Liver (tissue), 10 donors: ENCODE measurements at places on chromosomes 3 and 15.

- H3K4me1 ChIP-seq = no peaks in the 10 kb centered on the region
- H3K36me3 ChIP-seq = no peaks in the 10 kb centered on the region
- no peak overlapping the region for H3K4me3 ChIP-seq
- no peak for DNase-seq
- H3K27ac ChIP-seq = no peak overlapping the region
These were observed 391.9 kb downstream of the OCA2 start for GRCh38 chr15:27707257-27707656.

- no peak for DNase-seq
- H3K4me1 ChIP-seq = no peaks in the 10 kb centered on the region
- H3K36me3 ChIP-seq = no peaks in the 10 kb centered on the region
These were observed 10.6 kb upstream of the MINDY2 start for GRCh38 chr15:58760385-58761009.

DNA sequence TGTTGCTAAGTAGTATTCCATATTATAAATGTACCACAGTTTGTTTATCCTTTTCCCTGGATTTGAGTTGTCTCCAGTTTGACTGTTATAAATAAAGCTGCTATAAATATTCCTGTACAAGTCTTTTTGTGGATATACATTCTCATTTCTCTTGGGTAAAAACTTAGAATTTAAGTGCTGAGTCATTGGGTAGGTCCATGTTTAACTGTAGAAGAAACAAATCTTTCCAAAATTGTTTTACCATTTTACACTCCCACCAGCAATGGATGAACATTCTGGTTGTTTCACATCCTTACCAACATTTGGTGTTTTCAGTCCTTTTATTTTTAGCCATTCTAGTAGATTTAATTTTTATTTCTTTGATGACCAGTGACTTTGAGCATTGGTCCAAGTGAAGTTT lies 74.0 kb upstream of the TNFAIP8L3 start:
- peaks cover 2% of the 10 kb centered on the region for H3K27me3 ChIP-seq
- H3K4me3 ChIP-seq = no peak overlapping the region
- no peaks in the 10 kb centered on the region for H3K4me1 ChIP-seq
- no peak for DNase-seq

- no peaks in the 10 kb centered on the region for H3K36me3 ChIP-seq
- H3K27ac ChIP-seq = peak overlapping the region; percentile 95
- peak; percentile 63 for DNase-seq
- peak overlapping the region; percentile 98 for H3K4me3 ChIP-seq
- peaks cover 5% of the 10 kb centered on the region for H3K4me1 ChIP-seq
- H3K27me3 ChIP-seq = no peaks in the 10 kb centered on the region
These were observed 922 bp downstream of the RAB11A start for GRCh38 chr15:65869954-65870871.

GRCh38 chr15:75193976-75194375 lies 7.7 kb upstream of the C15orf39 start:
- H3K4me3 ChIP-seq = no peak overlapping the region
- H3K27me3 ChIP-seq = no peaks in the 10 kb centered on the region
- H3K4me1 ChIP-seq = no peaks in the 10 kb centered on the region
- H3K27ac ChIP-seq = no peak overlapping the region

DNA sequence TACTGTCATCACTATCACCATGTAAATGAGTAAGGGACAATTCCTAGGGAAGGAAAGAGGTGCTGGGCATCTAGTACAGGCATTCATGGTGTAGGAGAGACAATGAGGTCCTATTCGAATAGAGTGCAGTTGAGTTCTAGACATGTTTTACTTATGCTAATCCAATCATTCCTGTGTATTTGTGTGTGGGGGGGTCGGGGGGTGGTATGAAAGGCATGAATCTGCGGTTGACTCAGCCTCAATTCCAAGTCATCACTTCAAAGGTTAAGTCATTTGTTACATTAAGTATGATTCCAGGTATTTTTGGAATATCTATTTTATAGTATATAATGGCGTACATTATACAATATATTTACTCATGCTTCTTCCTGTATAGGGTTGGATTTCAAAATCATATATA lies 163.1 kb upstream of the GALNT15 start:
- no peaks in the 10 kb centered on the region for H3K27me3 ChIP-seq
- H3K27ac ChIP-seq = no peak overlapping the region
- H3K36me3 ChIP-seq = no peaks in the 10 kb centered on the region
- no peaks in the 10 kb centered on the region for H3K4me1 ChIP-seq

DNA sequence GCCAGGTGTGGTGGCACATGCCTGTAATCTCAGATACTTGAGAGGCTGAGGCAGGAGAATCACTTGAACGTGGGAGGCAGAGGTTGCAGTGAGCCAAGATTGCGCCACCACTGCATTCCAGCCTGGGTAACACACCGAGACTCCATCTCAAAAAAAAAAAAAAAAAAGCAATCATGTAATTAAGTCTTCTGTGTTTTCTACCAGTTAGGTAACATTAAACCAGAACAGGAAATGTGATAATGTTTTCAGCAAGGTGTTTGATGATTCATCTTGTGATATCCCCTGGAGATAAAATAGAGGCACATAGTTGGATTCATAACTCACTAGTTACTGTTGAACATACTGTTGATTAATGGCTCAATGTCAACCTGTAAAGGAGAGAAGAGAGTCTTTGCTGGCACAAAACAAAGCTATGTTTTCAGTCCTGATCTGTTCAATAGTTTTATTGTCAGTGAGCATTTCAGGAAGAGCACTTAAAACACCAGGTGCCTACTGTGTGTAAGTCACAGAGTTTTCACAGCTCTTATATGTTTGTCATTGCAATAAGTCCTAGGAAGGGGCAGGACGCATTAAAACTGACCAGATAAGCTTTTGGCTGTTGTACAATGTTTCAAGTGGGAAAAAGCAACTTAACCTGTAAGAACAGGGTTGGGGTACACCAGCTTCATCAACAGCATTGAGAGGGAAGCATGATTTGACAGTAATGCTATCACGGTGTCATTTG lies 19.5 kb downstream of the DNAJB11 start:
- peaks cover 12% of the 10 kb centered on the region for H3K36me3 ChIP-seq
- peak overlapping the region; percentile 5 for H3K27ac ChIP-seq
- no peak for DNase-seq
- H3K4me3 ChIP-seq = no peak overlapping the region
- H3K27me3 ChIP-seq = no peaks in the 10 kb centered on the region

GRCh38 chr3:37731895-37732294 lies 129.8 kb upstream of the CTDSPL start:
- no peaks in the 10 kb centered on the region for H3K36me3 ChIP-seq
- H3K4me3 ChIP-seq = no peak overlapping the region
- no peaks in the 10 kb centered on the region for H3K4me1 ChIP-seq
- no peak overlapping the region for H3K27ac ChIP-seq
- no peak for DNase-seq

DNA sequence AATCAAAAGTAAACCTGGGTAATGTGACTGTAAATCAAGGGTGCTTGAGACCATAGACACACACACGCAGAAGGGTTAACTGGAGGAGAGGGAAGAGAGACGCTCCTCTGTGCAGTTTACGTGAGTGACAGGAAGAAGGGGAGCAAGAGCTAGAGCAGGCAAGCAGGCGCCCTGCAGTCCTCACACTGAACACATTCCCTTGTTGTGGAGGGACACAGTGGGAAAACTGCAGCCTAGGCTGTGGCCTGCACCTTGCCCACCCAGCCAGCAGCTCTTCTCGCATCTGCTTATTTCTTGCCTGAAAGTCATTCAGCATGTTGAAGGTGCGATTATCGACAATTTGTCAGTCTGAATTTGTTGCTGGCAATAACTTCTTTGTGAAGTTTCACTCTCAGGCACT lies 24.2 kb downstream of the SOX2 start:
- H3K27ac ChIP-seq = no peak overlapping the region
- H3K4me3 ChIP-seq = no peak overlapping the region
- DNase-seq = no peak
- no peaks in the 10 kb centered on the region for H3K36me3 ChIP-seq
- peaks cover 2% of the 10 kb centered on the region for H3K4me1 ChIP-seq

DNA sequence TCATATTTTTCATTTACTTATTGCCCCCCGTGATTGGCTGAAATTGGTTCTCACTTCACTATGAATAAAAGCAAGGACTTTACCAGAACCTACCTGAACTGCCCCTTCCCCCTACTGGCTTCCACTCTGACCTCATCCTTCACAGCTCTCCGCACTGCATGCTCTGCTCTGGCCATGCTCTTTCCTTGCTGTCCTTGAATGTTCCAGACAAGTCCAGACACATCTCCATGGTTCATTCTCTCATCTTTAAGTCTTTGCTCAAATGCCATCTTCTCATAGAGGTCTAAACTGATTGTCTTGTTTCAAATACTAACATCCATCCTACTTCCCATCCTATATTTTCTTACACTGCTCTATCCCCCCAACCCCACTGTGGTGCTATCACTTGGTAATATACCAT lies 129.4 kb downstream of the CHST2 start:
- DNase-seq = no peak
- no peaks in the 10 kb centered on the region for H3K36me3 ChIP-seq
- no peaks in the 10 kb centered on the region for H3K4me1 ChIP-seq
- no peak overlapping the region for H3K4me3 ChIP-seq
